ENCODE measurements at places on chromosomes 7 and 10. TPM values are rescaled to one million over a fixed set of nuclear protein-coding genes. Genes with fewer than 3 reads are reported as not detected.
A peak's percentile ranks its signal among the peaks of the same experiment; 100 is the strongest.

- DNase-seq, result peak; percentile 94
- H3K4me1 ChIP-seq, result peaks cover 45% of the 10 kb centered on the region
- H3K27ac ChIP-seq, result peak within 1 kb of the TSS; percentile 99
- H3K27me3 ChIP-seq, result no peaks in the 10 kb centered on the region
- H3K36me3 ChIP-seq, result peaks cover 7% of the 10 kb centered on the region
Measured at GRCh38 chr10:102395400-102396316, at the start of gene NFKB2. TSS of gene NFKB2 (plus strand) at chr10:102395705. CDS start at chr10:102395960, 255 bp downstream.

DNA sequence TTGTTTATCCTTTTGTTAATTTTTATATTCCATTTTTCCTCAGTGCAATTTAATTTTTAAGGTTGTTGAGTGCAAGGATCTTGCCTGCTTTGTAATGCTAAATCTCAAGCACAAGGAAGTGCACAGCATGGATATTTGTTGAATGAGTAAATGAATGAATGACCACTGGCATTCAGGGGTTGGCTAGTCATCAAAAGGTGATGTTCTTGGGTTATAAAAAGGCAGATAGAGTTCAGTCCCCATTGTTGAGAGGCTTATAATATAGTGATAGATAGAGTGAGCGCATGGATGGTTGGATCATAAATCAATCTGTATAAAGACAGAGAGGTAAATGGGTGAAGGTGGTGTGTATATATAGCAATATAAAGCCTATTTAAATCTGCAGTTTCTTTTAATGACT is 193.2 kb upstream of the KLF6 start:
- H3K4me3 ChIP-seq, result no peak overlapping the region
- no peak for DNase-seq
- no peaks in the 10 kb centered on the region for H3K27me3 ChIP-seq
- H3K27ac ChIP-seq, result no peak overlapping the region
- peaks cover 17% of the 10 kb centered on the region for H3K36me3 ChIP-seq

DNA sequence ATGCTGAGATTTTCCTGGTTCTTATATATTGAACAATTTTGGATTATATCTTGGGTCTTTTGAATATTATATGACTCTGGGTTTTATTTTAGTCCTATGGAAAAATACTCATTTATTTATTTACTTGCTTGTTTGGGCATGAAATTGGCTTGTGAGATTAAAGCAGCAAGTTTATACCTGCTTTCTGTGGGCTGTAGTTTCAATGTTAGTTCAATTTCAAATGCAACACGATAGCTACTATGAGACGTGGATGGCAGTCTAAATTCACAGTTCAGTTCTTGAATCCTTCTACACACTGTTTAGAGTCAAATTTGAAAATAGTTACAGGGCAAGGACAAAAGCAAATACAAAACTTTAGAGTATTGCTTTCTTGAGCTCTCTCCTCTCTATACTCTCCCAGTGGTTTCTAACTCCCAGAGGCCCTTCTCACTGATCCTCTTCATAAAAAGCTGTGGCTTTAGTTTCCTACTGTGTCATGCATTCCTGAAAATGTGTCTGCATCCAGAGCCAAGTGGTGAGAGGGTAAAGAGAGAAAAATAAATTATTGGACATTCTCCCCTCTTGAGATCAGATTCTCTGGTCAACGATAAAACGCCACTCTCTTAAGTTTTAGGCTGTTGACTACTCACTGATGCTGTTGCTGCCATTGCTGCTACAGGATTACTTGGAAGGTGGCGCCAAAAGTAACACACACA is 34.4 kb downstream of the POLR1F start:
- peaks cover 6% of the 10 kb centered on the region for H3K4me1 ChIP-seq
- H3K36me3 ChIP-seq, result no peaks in the 10 kb centered on the region
- H3K4me3 ChIP-seq, result no peak overlapping the region
- no peak for DNase-seq

DNA sequence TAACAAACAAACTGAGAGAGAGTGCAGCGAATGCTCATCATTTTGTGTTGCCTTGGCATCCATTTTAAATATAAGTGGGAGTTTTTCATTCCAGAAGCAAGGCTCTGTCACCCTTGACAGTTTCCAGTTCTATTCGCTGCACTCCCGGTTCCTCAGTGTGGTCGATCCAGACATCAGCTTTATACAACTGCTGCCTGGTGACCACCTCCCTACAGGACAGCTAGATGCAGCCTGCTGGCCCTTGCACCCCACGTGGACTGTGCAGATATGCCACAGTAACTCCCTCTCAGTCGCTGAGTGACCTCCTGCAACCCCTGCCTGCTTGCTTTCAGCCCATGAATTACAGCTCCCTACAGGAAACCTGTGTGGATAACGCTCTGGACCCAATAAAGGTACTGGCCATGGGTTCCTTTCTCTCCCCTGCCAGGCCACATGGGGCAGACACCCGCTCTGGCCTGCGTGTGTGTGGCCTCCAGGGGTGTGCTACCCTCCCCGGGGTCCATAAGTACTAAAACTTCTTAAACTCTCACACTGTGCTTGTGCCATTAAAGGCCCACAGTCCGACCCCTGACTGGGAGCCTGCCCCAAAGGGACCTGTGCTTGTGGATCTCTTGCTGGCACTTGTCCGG is 23.6 kb downstream of the BEND7 start:
- H3K27ac ChIP-seq, result no peak overlapping the region
- H3K4me3 ChIP-seq, result no peak overlapping the region
- no peak for DNase-seq
- no peaks in the 10 kb centered on the region for H3K4me1 ChIP-seq
- H3K36me3 ChIP-seq, result no peaks in the 10 kb centered on the region
- H3K27me3 ChIP-seq, result peaks cover 33% of the 10 kb centered on the region

DNA sequence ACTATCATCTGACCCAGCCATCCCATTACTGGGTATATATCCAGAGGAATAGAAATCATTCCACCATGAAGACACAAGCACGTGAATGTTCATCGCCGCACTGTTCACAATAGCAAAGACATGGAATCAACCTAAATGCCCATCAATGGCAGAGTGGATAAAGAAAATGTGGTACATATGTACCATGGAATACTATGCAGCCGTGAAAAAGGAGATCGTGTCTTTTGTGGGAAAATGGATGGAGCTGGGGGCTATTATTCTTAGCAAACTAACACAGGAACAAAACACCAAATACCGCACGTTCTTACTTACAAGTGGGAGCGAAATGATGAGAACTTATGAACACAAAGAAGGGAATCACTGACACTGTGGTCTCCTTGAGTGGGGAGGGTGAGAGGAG is 9.8 kb upstream of the KNDC1 start:
- H3K4me3 ChIP-seq, result no peak overlapping the region
- H3K27ac ChIP-seq, result no peak overlapping the region
- DNase-seq, result no peak
- H3K27me3 ChIP-seq, result peaks cover 48% of the 10 kb centered on the region
- H3K36me3 ChIP-seq, result peaks cover 14% of the 10 kb centered on the region

DNA sequence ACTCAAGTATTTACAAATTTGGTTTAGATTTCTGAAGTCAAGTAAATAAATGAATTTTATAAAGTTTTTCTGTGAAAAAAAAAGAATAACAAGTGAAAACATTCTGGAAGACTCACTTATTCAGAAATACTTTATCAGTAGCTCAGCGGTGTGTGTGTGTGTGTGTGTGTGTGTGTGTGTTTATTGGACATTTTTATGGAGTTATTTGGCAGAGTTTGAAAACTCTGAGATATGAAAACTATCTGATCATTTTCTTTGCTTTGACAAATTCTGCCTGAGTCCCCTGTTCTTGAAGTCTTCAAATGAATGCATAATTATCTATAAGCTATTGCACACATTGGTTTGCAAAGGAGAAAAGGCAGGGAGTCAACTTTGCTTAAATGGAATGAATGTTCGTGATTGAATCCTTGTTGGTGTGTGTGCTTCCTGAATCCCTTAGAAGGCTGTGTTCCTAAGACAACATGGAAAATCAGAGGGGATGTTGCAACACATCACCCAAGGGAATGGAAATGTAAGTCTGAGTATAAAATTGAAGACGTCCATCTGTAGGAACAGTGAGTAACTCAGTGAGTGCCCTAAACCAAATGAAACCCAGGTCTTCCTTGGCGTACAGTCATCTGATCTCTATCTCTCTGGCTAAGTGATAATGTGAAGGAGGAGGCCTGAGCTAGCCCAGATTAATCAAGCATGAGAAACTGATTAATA is 160.9 kb downstream of the REEP3 start:
- peaks cover 34% of the 10 kb centered on the region for H3K27me3 ChIP-seq
- no peak overlapping the region for H3K4me3 ChIP-seq
- H3K4me1 ChIP-seq, result no peaks in the 10 kb centered on the region
- no peak overlapping the region for H3K27ac ChIP-seq
- DNase-seq, result no peak
- no peaks in the 10 kb centered on the region for H3K36me3 ChIP-seq

- no peaks in the 10 kb centered on the region for H3K4me1 ChIP-seq
- DNase-seq, result no peak
- H3K27me3 ChIP-seq, result no peaks in the 10 kb centered on the region
- H3K36me3 ChIP-seq, result no peaks in the 10 kb centered on the region
- H3K4me3 ChIP-seq, result no peak overlapping the region
Measured at GRCh38 chr10:114265392-114266053, 26.5 kb downstream of the VWA2 start.

DNA sequence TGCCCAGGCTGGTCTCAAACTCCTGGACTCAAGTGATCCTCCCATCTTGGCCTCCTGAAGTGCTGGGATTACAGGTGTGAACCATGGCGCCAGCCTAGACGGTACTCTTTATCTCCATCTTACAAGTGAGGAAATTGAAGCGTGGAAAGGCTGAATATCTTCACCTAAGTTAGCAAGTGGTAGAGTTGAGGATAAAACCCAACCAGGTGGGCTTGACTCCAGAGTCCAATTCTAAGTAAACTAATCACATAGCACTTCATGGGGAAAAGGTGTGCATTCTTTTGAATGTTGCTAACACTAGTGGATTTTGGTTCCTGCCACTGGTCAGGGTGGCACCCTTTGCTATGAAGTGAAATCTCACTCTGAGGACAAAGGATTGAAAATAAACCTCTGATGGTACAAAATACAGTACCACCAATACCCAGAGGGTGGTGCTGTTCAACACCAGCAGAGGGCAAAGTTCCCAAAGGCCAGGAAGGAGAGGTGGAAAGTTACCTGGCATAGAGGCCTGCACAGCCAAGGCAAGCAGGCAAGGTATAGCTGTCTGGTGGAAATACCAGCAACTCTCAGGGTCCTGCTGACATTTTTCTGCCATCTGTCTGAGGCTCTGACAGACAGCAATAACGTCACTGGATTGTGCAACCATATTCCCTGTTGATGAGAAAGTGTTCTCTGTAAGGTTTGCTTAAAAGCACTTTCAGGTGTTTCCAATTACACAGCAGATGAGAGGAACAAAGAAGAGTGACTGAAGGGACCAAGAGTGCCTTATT is 17.6 kb downstream of the ZDHHC16 start:
- H3K36me3 ChIP-seq, result peaks cover 23% of the 10 kb centered on the region
- H3K4me1 ChIP-seq, result no peaks in the 10 kb centered on the region
- H3K4me3 ChIP-seq, result no peak overlapping the region
- peak overlapping the region; percentile 26 for H3K27ac ChIP-seq

GRCh38 chr7:134891262-134891695 is 95.0 kb upstream of the AGBL3 start:
- no peaks in the 10 kb centered on the region for H3K4me1 ChIP-seq
- peaks cover 6% of the 10 kb centered on the region for H3K36me3 ChIP-seq

DNA sequence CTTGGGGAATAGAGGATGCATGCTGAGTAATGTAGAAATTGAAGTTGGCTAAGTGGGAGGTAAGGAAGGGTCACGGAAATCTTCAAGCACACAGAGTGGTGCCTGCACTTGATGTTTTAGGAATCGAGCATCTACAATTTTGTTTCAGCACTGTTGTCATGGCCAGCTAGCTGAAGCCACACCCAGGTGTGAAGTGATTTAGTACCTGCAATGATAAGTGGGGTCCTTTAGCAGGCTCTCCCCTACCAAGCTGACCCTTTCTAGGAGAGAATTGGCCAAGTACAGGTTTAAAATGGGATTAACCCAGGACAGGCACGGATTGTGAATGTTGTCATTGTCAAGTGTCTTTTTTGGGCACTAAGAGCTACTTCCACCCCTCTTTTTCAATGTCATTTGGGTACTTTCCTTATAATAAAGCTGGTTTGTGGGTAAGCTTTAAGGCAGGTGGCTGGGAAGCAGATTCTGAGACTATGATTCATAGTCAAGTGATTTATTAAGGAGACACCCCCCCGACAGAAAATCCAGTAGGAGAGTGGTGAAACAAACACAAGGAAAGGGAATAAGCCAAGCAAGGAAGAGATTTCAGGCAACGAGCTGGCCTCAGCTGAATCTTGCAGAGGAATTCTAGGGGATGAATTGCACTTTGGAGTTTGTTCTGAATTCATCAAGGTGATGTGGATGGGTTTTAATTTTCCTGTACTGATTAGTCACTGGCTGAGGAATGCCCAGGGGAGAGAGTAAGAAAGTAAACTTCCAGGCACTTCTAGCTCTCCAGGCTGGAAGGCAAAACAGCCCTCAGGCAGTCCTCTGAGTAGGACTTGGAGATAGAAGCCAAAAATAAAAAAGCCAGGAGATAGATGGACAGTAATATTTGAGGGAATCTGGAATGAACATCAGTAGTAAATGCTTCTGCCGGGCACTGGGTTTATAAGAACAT is 1128.4 kb downstream of the SORCS3 start:
- H3K4me3 ChIP-seq, result no peak overlapping the region
- H3K4me1 ChIP-seq, result no peaks in the 10 kb centered on the region
- H3K27me3 ChIP-seq, result no peaks in the 10 kb centered on the region
- no peaks in the 10 kb centered on the region for H3K36me3 ChIP-seq

DNA sequence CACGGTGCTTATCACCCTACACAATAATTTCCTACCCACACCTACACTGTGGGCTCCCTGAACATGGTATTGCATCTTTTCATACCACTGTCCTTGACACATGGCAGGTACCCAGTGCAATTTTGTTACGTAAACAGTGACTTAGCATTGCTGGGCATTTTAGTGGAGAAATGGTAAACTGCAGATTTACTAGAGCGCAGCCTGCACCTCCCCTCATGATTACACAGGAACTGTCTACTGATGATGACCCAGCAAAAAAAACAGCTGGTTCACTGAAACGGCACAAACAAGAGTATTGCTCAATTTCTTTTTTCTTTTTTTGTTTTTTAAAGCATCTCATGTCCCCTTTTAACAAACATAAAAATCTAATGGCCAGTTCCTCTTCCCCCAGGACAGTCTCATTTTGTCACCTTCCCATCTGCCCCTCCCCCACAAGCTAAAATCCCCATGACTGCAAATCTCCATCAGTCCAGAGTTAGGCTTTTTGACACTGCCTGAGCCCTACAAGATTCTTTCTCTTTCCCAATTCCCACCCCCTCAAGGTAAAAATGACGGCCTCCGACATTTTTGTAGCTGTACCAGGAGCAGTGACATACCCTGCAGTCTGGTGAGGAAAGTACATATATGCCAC is 2.8 kb downstream of the ZNF746 start:
- peak overlapping the region; percentile 98 for H3K4me3 ChIP-seq
- peaks cover 27% of the 10 kb centered on the region for H3K4me1 ChIP-seq
- H3K27me3 ChIP-seq, result no peaks in the 10 kb centered on the region
- peak overlapping the region; percentile 66 for H3K27ac ChIP-seq
- H3K36me3 ChIP-seq, result peaks cover 12% of the 10 kb centered on the region

- no peaks in the 10 kb centered on the region for H3K36me3 ChIP-seq
- no peak for DNase-seq
- H3K27ac ChIP-seq, result no peak overlapping the region
- H3K4me3 ChIP-seq, result no peak overlapping the region
Measured at GRCh38 chr7:37759526-37759925, 76.0 kb downstream of the GPR141 start.

The NAT16 gene
- total RNA-seq, result not detected

The GIMAP5 gene
- total RNA-seq, result 136 TPM

The SH2D4B gene
- 0.25 TPM for total RNA-seq

The JAKMIP3 gene
- not detected for total RNA-seq

The GATAD1 gene
- 12.1 TPM for total RNA-seq

The ZNF277 gene
- total RNA-seq, result 11.2 TPM
